Stimulated activated CD8-positive, alpha-beta memory T cell treated with anti-CD3 and anti-CD28 coated beads, Interleukin-15, amount 100 ng/mL, for 48 hours (primary cell): ENCODE measurements at places on chromosomes 11 and 22.

DNA sequence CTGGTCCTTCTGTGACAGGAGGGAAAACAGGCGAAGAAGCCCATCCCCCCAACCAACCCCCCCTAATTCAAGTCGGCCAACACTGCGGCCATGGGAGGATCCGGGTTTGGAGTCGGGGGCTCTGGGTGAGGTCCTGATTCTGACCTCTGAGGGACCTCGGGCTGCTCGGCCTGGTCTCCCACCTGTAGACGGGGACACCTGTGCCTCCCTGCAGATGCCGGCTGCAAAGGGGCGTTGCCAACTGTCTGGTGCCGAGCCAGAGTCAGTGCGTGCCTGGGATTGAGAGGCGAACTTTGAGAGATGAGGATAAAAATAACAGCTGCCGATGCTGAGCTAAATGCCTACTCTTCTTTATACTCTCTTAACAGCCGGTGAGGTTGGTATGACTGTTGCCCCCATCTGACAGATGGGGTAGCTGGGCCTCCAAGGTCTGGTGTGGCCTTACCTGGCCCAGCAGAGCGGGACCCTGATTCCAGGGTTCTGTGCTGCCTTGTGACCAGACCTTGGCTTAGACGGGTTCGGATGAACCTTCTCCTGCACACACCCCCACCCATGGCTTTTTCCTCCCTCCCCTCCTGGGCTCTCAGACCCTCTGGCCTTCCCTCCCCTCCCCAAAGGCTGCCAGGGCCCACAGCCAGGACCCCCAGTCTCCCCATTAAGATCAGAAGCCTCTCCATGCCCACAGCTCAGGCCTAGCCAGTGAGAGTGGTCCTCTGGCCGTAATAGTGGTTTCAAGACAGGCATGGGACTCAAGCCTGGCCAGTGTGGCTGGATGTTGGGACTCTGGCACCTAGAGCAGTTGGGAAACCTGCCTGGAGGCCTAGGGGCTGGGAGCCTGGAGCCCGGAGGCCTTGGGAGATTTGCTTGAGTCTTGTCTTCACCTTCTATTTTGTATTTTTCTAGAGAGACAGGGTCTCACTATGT lies 41.7 kb downstream of the KCNJ4 start:
- DNase-seq = no peak

DNA sequence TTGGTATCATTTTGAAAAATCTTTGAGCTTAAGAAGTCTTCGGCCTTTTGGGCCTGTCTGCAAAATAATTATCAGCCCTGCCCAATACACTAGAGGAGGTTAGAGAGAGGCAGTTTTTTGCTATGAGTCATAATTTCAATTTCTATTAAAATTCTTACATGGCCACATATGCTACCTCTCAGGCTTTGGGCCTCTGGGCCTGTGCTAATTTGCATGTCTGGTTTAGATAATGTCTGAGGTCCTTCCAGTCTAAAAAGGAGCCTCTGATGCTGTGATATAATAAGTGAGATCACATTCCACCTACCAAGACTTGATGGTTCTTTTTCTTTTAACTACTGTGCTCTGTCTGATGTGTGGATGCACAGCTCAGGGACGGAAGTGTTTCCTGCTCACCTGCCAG lies 70.8 kb downstream of the KCNJ1 start:
- no peak for DNase-seq

DNA sequence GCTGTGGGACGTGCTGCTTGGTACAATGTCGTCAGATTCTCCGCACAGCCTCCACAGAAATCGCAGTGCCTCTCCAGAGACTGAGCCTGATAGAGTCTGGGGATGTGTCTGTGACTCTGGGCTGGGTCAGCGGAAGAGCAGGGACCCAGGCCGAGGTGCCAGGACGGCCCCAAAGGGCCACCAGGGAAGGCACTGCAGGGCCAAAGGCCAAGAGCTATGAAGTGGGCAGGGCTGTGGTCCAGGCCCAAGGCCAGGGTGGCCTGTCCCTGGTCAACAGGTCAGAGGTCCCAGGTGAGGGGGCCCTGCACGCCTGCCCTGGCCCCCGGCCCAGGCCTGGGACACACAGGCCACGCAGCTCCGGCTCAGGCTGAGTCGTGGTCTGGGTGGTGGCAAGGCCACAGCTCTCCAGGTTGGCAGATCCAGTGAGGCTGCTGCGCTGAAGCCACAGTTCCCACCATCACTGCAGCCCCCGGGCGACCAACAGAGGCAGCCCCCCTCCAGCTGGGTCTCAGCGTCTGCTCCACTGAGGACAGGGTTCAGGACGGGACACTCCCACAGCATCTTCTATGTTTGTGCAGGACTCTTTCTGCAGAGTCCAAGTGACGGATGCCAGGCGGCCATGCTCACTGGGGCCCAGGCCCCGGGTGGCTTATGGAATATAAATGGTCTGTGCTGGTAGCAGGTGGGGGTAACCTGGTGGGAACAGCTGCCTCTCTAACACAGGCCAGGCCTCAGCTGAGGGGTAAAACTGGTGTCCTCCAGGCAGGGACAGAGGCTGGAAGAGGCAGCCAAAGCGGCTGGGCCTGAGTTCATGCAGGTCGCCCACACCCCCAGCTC lies 4.8 kb upstream of the PIM3 start:
- DNase-seq = no peak

- DNase-seq = no peak
These were observed 3.6 kb upstream of the ZDHHC8 start for GRCh38 chr22:20127869-20128618.
